IPS-NIHi11 (cell line): ENCODE measurements at places on chromosomes 4 and X.
A peak's percentile ranks its signal among the peaks of the same experiment; 100 is the strongest.

- peak; percentile 11 for DNase-seq
Observed at GRCh38 chr4:1199556-1200331, 27.4 kb upstream of the SPON2 start.

DNA sequence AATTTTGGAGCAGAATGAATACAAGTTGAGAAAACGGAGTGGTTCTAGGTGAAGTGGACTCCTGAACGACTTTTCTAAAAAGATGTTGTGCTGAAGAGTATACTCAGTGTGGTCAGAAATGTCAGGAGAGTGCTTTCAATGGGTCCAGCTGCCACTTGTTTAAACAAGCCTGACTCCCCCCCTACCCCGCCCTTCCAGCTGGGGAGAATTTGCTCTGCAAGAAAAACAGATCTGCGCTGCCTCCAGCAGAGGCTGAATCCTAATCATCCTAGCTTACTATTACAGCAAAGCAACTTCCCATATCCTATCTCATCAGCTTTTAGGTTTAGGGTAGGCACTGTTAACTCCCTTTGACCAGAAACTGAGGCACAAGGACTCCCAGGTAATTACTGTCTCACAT lies 1.9 kb downstream of the MAP3K15 start:
- no peak for DNase-seq

- DNase-seq, result no peak
Observed at GRCh38 chr4:41154010-41154813, 60.1 kb downstream of the APBB2 start.

DNA sequence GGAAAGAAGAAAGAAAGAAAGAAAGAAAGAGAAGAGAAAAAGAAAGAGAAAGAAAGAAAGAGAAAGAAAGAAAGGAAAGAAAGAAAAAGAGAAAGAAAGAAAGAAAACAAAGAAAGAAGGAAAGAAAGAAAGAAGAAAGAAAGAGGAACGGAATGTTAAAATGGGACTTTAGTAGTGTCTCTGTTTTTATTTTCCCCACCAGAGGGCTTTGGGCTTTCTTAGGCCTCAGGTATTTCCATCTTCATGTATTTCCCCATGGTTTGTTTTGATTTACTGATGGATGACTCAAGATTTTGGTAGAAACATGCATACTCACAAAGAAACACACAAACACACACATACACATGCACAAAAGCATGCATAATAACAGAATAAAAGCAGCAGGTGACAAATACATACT lies 181.2 kb downstream of the AFF2 start:
- DNase-seq, result no peak

- DNase-seq, result no peak
Observed at GRCh38 chrX:130831347-130831722, 71.7 kb downstream of the ENOX2 start.

- DNase-seq, result no peak
Observed at GRCh38 chr4:20391198-20391597, 139.5 kb downstream of the SLIT2 start.

GRCh38 chr4:6591313-6591712 lies 16.3 kb downstream of the MAN2B2 start:
- DNase-seq, result no peak

DNA sequence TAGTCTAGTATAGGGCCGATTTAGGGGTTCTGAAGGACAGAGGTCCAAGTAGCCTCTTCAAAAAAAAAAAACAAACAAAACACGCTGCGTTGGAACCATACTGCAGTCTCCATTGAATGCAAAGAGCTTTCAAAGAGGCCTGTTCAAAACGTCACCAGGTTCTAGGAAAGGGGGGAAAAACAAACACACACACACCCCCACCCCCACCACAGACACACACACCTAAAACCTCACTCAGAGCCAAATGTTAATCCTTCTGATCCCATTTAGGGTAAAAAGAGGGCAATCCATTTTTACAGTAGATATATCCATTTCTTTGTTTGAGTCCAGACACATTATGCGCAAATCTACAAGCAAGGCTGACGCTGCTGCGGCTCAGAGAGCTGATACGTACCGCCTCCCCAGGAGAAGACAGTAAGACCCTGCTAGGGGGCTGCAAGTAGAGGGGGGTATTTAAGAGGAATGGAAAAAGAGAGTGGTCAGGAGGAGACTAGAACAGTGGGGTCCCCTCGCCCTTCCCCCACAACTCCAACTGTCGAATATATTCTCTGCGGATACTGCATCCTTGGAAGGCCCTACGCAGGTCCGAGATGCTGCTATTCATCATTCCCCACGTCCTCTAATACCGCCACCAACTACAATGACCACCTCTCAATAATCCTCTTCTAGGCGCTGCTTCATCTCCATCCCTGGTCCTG lies 1.3 kb downstream of the NKRF start:
- DNase-seq, result no peak

DNA sequence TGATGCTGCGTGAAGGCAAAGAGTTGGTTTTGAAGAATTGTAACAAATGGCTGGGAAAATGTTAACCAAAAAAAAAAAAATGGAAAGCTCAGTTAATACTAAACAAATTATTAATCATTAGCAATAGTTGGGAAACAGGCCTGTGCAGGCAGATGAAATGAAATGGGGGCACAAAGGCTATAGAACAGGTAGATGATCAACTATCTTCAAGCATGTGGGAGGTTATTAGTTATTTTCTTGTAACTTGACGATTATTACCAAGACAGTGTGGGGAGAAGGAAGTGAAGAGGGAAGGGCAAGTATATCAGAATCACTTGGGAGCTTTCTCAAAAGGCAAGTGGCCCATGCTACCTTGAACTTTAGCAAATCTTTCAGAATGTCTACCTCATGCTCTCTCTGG lies 351.9 kb downstream of the BCOR start:
- DNase-seq, result no peak

- DNase-seq, result peak; percentile 84
Observed at GRCh38 chr4:1693131-1693896, 9.2 kb upstream of the FAM53A start.

- DNase-seq, result no peak
Observed at GRCh38 chr4:53778155-53778554, 186.9 kb upstream of the LNX1 start.

GRCh38 chrX:18971506-18971905 lies 12.4 kb downstream of the PHKA2 start:
- DNase-seq, result no peak

DNA sequence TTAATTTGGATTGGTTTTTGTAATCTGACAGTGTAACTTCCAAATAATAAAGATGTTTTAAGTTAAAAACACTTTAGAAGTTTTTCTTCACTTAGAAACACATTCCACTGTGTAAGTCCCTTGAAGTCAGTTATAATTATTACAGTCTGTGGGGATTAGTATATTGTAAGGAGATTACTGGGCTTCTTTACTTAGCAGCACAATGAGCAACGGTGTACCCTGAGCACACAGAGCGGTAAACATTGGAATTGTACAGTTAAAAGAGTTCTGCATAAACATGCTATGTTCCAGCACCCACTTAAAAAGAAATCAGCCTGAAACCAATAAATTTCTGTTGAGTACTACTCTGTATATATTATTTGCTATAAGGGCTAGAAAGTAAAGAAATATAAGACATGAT lies 44.3 kb downstream of the CCSER1 start:
- no peak for DNase-seq

DNA sequence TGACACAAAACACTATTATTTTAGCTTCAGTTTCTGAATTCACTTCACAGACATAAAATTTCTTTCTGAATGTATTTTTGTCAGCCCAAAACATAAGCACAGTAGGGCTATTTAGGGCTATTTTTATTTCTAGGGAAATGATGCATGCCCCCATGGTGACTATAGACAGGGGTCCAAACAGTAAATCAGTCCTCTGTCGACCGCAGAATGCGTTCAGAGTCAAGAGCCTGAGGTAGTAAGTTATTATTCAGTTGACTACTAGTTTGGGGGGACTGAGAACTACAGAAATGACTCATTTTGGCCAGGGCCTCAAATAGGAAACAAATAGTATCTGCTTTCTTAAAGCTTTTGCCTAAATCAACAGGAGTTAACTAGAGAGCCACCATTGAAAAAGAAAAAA lies 414.4 kb downstream of the AFF2 start:
- DNase-seq, result no peak

- no peak for DNase-seq
Observed at GRCh38 chrX:11577603-11578002, 88.1 kb downstream of the ARHGAP6 start.

GRCh38 chrX:106783716-106784115 lies 18.8 kb upstream of the TBC1D8B start:
- no peak for DNase-seq

GRCh38 chr4:8860892-8861575 lies 10.6 kb downstream of the HMX1 start:
- peak; percentile 83 for DNase-seq

DNA sequence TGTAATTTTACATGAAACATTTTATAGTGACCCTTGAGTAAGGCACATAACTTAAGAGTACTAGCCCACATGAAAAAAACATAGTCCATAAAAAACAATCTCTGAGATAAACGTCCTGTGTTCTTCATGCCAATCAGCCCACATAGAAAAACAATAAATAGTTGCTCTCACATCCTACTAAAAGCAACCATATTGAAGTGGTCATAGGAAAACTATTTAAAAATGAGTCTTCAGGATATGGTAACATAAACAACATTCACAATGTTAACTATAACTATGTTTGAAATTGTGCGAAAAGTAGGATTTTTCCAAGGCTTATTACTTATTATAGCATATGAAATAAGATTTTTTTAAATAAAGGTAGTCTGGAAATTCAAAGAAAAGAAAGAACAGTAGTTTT lies 77.1 kb upstream of the EPHA5 start:
- no peak for DNase-seq

DNA sequence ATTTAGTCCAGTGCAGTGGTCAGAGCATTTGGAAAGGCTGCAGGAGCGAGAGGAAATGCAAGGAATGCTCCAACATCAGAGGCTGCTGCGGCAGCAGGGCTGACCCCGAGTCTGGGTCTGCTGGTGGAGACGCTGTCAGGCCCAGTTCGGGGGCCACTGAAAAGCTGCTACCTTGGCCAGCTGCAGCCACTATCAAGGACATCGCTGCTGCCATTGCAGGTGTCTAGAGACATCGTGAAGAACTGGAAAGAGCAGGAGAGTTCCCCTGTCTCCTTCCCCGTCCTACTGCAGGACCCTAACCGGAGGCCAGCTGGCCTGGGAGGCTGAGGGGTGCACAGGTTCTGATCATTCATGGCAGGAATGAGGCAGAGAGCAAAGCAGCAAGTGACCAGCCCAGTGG lies 29.5 kb upstream of the GPR78 start:
- DNase-seq, result no peak

- no peak for DNase-seq
Observed at GRCh38 chr4:26252349-26253025, 68.3 kb upstream of the RBPJ start.

- no peak for DNase-seq
Observed at GRCh38 chr4:73055241-73055897, 14.1 kb downstream of the COX18 start.

- DNase-seq, result no peak
Observed at GRCh38 chr4:153023692-153024394, 87.7 kb downstream of the FHDC1 start.

DNA sequence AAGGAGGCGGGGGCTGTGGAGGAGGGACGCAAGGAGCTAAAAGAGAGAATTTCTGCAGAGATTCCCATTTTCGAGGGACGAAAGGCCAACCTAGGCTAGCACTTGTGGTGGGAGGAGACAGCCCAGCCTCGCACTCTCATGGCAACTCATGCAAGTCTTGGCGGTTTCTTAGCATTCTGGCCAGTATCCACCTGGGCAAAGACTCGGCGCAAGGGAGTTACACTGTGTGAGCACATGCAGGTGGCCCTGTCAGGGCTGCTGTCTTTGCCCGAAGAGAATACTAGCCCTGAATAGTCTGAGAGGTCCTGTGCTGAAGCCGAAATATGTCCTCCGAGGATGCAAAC lies 15.5 kb downstream of the MCF2 start:
- peak; percentile 7 for DNase-seq

GRCh38 chrX:13069771-13070416 lies 25.5 kb upstream of the FAM9C start:
- DNase-seq, result no peak

DNA sequence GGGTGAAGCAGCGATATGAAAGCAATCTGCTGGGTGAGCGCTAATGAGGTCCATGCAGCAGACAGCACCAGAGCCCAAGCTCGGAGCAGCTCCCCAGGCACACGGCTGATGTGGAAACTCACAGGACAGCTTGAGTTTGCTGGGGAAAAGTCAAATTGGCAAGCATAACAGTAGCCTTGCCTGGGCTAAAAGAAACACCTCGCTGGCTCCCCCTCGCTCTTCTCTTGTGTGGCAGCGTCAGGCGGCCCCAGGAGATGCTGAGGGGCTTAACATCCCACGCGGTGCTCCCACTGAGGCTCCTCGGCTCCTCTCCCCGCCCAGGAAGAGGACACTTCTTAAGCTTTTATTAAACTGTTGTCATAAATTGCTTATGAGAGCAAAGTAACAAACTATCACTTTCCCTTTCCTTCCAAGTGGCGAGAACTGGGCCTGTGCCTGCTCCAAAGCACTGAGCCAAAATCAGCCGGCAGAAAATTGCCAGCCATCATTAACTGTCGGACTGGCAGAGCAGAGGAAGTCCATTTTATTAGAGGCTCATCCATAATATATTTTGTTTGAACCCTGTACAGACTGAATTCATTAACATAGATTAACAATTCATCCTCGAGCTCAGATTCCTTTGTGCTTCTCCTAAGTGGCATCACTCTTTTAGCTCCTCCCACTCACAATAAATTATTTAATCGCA lies 111.4 kb downstream of the TSPAN5 start:
- DNase-seq, result peak; percentile 13

- peak; percentile 93 for DNase-seq
Observed at GRCh38 chr4:2441393-2442174, 22.8 kb downstream of the CFAP99 start.

DNA sequence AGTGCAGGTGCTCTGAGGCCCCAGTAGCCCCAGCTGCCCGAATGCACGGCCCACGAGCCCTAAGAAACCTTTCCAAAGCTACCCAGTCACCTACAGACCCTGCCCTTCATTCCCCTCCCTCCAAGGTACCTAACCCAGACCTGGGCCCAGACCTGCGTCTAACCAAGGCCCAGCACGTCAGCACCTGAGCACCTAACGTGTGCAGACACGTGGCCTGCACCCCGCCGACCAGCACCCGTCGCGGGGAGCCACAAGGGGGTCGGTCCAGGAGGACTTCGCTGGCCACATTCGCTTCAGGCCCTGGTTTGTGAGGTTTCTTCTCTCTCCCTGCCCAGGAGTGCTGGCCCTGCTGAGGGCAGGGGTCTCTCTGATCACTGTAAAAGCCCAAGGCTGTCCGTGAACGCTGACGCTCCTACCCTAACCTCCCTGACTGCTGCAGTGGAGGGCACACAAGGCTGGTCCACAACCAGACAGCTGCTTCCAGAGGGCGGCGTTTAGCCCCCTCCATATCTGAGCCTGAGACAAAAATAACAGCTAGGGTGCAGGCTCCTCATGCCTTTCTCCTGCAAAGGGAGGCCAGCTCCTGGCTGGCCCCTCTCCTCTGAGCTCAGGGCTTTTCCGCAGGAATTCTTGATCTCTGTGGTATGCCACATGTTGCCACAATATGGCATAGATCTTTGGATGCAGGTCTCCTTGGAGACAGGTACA lies 31.8 kb downstream of the WDR1 start:
- DNase-seq, result no peak

DNA sequence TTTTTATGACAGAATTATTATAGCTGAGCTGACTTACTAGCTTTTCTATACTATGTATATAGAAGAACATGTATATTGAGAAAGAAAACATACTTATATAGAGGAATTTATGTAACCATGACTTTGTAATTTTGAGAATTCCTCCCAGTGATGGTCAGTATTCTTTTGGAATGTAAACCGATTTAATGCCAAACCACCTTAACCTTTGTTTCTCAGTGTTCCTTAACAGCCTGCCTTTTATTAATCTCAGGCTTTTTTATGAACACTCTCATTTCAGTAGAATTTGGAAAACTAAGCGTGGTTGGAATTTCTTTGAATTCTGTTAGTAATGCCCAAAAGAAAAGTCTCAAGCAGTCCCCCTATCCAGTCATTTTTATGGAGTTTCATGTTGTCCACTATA lies 47.0 kb downstream of the MOSPD2 start:
- no peak for DNase-seq
